ENCODE measurements at places on chromosomes 6 and 20. TPM values are rescaled to one million over a fixed set of nuclear protein-coding genes. Genes with fewer than 3 reads are reported as not detected.

- DNase-seq = no peak
Measured at GRCh38 chr6:53412751-53413150, 64.0 kb upstream of the ELOVL5 start.

GRCh38 chr6:14619419-14619781 is 501.8 kb downstream of the CD83 start:
- DNase-seq = no peak

GRCh38 chr20:11170565-11170964 is 496.8 kb upstream of the JAG1 start:
- DNase-seq = no peak

- no peak for DNase-seq
Measured at GRCh38 chr6:90938122-90938521, 351.2 kb upstream of the MAP3K7 start.

DNA sequence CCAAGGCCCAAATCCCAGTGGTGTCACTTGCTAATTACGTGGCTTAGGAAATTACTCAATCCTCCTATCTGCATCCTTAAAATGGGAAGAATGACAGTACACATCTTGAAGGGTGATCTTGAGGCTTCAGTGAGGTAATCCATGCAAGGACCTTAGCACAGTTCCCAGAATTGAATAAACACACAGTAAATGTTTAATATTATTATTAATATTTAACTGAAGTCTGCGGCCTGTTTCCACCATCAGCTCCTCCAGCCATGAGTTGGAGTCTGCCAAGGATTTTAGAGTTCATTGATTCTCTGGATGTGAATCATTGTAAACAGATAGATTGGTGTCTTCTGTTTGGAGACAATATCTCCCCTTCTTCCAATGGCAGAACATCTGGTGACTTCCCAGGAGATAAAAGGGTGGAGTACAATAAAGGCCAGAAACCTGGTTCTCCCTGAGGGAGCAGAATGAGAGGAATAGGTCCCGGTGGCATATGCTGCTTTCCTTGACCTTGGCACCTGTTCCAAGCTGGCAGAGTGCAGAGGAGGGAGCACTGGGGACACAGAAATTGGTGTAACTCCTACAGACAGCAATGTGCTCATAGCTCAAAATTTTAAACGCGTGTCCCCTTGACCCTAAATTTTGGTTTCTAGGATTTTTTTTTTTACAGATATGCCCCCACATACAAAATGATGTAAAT is 25.4 kb downstream of the UNC5CL start:
- no peak for DNase-seq

DNA sequence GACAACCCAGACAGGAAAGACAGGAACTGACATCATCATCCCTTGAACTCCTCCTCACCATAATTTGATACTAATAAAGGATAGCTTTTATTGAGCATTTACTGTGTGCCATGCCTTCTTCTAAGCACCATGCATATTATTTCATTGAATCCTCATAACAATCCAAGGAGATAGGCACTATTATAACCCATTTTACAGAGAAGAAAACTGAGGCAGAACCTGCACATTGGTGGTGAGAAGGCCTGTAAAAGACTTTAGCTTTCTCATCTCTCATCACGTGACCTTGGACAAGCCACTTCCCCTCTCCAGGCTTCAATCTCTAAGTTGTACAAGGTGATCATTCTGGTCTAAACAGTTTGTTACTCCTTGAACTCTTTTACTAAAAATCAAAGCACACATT is 34.5 kb upstream of the PREX1 start:
- DNase-seq = no peak

DNA sequence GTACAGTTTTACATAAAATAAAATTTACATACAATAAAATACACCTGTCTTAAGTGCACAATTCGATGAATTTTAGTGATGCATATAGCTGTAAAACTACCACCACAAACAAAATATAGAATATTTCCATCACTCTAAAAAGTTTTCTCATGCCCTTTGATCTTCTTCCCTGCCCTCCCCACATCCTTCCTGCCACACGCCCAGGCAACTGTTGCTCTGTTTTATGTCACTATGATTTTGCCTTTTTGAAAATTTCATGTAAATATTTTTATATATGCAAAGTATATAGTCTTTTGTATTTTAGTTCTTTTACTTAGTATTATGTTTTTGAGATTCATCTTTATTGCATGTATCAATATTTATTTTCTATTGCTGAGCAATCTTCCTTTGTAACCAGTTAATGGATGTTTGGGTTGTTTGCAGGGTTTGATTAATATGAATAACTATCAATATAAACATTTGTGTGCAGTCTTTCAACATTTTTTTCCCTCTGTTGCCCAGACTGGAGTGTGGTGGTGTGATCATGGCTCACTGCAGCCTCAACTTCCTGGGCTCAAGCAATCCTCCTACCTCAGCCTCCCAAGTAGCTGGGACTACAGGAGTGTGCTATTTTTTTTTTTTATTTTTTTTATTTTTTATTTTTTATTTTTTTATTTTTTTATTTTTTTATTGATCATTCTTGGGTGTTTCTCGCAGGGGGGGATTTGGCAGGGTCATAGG is 23.8 kb upstream of the SAMHD1 start:
- DNase-seq = peak; percentile 10

DNA sequence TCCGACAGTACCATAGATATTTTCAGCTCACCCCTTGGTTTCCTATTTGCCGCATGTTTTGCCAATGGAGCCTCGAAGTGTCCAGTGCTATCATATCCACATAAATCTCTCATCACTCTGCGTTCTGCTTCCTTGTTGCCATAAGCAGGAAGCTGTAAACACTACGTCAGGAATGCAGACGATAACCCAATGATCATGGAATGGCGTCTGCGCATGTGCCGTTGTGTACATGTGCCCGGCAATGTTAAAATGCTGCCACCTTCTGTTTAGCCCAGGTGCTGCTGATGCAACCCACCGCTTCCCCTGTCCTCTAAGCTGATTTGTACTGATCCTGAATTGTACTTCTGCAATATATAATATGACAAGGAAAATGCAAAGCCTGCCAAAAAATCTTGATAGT is 607.5 kb downstream of the HDGFL1 start:
- DNase-seq = no peak

- no peak for DNase-seq
Measured at GRCh38 chr6:113855500-113856374, 1.4 kb upstream of the MARCKS start.

DNA sequence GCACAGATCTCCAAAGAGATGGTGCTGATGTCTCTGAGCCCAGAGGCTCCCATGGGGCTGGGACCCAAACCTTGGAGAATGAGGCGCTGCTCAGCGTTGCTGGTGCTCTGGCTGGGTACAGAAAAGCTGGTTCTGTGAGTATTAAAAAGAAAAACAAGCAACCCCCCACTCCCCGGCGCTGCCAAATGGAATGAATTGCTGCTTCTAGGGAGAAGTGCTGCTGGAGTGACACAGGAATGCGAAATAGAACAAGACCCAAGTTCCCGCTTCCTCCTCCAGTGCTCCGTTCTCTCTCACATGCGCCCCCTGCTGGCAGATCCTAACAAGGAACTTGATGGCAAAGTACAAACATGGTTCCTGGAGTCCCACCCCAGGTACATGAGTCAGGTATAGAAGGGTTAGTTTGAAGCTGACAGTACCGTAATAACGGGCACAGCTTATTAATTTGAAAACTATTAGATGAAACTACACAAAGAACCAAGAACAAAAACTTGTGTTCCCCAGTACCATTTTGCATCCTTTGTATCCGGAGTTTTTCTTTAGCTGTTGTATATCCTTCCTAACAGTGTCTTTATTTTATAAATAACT is 2.1 kb upstream of the DDX27 start:
- DNase-seq = peak; percentile 97

GRCh38 chr6:69784595-69785377 is 12.0 kb downstream of the LMBRD1 start:
- no peak for DNase-seq

DNA sequence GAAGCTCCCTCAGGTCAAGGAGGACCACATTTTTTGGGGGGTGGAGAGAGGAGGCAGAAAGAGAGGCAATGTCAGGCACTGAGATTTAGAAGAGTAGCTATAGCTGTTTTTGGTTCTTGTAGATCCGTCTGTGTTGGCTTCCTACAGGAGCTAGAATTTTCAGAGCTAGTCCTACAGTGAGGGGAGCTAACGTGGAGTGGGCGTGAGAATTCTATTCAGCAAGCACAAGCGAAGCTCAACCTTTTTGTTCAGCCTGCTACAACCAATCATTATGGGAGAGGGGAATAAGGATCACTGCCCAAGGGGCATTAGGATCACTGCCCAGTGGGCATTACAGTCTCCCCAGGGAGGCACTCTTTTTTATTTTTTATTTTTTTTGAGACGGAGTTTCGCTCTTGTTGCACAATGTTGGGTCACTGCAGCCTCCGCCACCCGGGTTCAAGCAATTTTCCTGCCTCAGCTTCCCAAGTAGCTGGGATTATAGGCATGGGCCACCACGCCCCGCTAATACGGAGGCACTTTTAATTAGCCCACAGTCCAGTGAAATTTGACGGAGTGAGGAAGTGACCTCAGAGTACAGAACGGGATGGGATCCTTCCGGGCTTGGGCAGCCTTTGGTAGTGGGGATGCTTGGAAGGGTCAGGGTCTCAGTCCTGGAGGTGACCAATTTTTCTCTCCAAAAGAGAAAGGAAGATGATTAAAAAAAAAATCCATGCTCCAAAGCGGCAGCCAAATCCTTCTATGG is 1.1 kb upstream of the PANK2 start:
- peak; percentile 78 for DNase-seq

The NNAT gene
- total RNA-seq = 0.52 TPM

The FAM217A gene
- not detected for total RNA-seq

The ALDH5A1 gene
- 4.0 TPM for total RNA-seq

The RAET1L gene
- not detected for total RNA-seq

The ISM1 gene
- 25.8 TPM for total RNA-seq
